GM12892 (cell line): ENCODE measurements at places on chromosomes 4 and X.

DNA sequence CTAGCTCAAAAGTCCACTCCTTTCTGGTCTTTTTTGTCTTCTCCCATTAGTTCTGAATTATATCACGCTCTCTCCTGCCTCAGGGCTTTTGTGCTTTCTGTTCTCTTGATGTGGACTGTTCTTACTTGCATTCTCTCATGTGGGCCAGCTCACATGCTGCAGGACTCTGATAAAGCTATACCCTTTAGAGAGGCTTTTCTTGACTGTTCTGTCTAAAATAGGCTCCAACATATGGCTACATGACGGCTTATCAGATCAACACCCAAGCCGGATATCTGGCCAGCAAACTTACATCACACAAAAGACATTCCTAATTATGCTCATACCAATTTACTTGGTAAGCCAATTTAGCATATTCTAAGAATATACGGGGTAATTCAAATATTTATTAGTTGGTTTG lies 1494.5 kb downstream of the TECRL start:
- no peak for DNase-seq

DNA sequence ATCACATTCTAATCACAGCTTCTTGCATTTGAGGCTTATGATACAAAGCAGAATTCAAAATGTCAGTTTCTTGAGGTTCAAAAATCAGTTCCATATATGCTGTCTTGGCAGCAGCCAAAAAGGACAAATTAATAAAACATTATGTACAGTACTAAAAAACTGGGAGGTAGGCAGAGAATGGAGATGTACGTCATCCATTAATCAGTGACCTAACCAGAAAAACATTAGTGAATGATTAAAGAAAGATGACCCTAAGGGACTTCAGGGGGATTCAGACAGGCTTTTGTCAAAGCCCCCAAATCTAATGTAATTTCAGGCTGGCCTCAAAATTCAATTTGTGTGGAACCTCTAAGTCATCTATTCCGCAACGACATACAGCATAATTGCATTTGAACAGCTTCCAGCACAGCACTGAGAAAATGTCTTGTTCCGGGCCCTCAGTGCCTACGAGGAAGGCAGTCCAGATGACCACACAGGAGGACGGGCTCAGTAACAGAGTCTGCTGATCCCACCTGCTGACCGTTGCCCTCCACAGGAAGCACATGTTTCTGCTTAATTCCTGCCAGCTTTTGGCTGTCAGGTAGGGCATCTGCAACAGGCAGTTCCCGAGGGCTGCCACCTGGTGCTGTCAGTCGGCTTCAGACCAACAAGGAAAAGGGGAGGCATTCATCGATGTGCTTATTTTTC lies 83.8 kb upstream of the HHIP start:
- no peak for DNase-seq

DNA sequence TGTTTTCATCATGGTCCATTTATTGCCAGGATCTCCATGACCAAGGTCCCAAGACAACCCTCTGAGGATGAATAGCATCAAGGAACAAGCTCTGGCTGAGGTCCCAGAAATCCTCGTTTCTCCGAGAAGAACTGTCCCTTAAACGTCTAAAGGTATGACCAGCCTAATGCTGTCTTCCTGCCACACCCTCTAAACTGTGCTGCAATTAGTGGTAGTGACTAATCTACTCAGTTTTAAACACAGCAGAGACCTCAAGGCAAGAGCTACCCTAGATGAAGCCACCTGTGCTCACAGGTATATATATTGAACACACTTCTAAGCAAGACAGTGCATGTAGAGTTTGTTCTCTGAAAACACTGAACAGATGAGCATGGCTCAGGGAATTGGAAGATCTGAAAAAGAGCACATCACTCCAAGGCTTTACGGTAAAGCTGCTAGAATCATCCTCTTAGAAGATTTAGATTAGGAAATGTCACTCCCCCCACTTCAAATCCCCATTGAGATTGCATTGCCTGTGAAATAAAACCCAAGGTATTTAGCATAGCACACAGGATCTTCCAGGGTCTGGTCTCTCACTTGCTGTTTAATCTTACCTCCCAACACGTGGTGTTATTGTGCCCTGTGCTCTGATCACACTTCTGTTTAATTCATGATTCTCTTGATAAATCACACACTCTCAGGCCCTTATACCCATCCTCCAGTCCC lies 173.9 kb upstream of the VCX3A start:
- DNase-seq: no peak

- DNase-seq: no peak
These were observed 207.6 kb upstream of the NR3C2 start for GRCh38 chr4:148649652-148650331.

DNA sequence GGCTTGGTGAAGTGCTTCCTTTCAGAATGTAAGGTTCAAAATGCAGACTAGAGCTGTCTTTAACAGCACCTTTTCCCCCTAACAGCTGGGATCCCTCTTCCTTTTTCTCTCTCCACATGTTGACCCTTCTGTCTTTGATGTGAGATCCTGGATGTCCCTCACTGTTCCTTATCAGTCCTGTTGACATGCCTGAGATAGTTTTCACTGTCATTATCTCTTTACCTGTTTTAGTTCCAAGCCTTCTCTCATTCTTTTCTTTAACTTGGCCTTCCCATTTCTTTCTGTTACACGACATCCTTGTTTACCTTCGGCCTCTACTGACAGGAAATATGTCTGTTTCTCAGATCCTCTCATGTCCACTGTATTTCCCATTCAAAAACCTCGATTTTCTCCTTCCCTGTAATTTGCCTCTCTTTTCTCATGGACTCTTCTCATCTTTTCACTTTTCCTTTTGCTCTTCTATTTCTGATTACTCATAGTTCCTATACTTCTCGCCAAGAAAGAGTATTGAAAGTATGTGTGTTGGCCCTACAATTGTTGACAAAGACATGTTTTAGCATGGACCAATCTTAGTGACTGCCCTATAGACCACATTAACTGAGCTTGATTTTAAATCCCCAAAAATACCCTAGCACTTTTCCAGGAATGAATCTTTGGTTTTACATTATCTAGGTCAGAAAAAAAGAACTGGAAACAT lies 1.2 kb upstream of the SOWAHB start:
- DNase-seq: no peak

- DNase-seq: no peak
These were observed 427.0 kb upstream of the TRAM1L1 start for GRCh38 chr4:117512414-117512813.

DNA sequence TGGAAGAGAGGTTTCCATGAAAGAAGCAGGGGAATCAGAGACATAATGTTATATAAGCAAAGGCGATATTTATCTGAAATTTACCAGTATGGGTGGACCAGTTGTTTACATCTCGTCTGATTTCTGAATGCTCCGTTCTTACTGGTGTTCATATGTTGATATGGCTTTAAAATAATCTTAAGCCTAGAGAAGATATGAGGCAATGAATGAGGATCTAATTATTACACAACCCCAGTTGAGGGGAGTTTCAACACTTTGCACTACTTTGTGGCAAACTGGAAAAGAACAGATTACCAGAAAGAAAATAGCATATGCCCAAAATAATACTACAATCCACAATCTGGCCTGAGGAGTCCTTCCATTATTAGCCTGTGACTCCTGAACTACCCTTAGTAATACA lies 263.3 kb upstream of the MAGEB2 start:
- DNase-seq: no peak

DNA sequence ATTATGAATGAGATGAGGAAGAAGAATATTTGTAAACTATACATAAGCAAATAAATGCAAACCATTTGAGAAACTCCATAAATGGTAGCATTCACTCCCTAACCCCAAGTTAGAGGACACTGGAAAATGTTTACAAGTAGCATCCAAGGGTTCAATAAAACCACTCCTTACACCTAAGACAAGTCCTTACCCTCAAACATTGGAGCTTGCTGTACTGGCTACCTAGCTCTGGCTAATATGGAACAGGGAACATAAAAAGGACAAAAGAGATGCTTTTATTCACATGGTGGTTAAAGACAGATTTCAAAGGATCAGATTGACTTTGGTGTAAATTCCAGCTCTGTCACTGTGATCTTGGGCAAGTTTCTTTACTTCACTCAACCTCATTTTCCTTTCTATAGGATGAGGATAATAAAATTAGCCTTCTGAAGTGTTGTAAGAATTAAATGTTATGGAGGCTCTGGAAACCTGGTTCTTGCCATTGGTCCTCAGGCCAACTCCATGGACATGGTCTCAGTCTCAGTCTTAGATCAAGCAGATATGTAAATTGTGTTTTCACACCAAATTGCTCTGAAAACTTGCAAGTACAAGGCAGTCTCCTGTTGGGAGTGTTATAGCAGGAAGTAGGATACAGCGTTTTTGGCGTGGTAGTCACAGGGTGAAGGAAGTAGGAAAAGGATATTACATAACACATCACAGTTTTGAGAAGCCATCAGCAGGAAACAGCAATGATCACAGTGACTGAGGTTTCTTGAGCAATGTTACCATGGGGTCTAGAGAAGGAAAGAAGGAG lies 3.3 kb downstream of the CXCL1 start:
- DNase-seq: no peak

DNA sequence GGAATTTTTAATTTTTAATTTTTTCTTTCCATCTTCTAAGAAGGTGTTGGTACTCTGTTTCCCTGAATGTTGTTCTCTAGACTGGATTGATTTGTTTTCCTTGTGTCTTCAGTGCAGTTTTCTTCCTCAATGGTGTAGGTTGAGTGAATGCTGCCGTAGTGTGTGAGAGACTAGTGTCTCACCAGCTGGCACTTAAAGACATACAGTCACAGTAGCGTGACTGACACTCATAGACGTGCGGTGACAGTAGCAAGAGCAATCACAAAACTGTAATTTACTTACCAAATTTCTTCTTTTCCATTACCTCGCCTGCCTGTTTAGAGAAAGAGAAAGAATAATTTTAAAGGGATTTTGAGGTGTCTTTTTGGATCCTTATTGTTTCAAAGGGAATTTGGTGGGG lies 21.4 kb upstream of the PGM2 start:
- DNase-seq: no peak

- DNase-seq: no peak
These were observed 178.6 kb downstream of the NAA11 start for GRCh38 chr4:79147251-79147650.

DNA sequence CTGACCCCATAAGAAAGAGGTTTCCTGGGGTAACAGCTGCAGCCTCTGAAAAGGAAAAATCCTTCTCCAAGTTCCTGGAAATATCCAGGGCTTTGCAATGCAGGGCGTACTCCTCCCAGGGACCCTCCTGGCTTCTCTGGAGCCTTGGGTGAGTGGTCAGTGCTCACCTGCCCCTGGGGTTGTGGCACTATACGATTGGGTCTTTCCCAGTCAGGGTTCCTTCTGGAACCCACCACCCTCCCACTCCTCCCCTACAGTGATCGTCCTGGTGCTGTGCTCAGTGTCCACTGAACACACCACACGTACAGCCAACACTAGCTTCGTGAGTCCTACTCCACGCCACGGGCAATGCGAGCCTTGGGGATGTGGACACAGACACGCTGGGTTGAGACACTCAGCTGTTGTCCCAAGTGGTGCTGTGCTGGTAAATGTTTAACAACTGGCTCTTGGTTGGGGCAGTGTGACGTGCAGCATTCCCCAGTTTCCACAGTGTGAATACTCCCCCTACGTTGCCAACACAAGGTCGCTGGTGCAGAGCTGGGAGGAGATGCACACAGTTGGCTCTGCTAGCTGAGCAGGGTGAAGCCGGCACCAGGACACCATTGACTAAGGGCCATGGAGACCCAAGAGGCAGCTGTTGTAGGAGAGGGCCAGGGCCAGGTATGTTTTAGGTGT lies 65.4 kb downstream of the HTRA3 start:
- DNase-seq: no peak

- no peak for DNase-seq
These were observed 619.2 kb downstream of the RAPGEF2 start for GRCh38 chr4:159722052-159722451.

GRCh38 chr4:158299459-158300007 lies 89.2 kb downstream of the TMEM144 start:
- no peak for DNase-seq

DNA sequence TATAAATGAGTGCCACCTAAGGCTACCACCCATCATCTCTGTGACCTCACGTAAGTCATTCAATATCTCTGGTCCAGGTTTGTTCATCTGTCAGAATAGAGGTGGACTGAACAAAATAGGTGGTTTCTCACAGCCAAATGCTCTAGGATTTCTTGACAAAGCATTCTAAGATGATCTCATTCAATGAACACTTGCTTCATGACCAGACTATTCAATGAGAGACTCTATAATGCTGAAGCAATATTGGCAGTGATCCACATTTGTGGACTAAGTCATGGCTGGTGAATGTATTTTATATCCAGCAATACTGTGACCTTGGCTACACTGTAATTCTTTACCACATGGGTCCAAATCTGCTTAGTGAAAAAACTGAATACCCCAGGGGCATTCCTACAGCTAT lies 37.9 kb downstream of the LDB2 start:
- no peak for DNase-seq

- DNase-seq: no peak
These were observed 79.9 kb upstream of the GABRA3 start for GRCh38 chrX:152530967-152531366.

DNA sequence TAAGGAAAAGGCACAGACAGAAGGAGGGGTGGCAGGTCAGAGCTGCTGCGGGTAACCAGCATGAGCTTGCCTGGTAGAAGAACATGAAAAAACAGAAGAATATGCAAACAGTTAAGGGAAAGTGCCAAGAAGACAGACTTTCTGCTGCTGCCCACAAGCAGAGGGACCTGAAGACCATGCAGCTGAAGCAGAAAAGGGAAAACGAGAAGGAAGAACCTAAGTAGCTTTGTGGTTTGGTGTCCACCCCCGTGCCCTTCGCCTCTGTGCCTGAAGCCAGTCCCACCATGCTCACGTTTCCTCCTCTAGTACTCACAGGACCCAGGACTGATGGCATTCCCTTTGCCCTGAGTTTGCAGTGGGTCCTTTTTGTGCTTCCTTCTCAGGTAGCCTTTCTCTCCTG lies 62.8 kb downstream of the UBA6 start:
- no peak for DNase-seq

DNA sequence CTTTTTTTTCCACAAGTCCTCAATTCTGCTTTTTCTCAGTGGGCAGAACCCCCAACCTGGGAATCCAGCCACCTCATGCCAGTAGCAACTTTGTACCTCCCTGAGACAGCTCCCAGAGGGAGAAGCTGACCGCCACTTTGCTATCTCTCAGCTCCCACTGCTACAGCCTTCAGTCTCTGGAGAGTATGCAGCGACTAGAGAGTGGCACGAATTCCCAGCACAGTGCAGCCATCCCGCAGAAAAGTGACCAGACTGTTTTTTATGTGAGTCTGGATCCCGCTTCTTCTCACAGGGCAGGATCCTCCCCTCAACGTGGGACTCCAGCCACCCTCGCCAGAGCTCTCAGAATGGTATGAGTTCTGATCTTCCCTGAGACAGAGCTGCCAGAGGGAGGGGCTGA lies 1234.6 kb downstream of the FAM133A start:
- no peak for DNase-seq

GRCh38 chr4:94870146-94870545 lies 112.4 kb downstream of the BMPR1B start:
- no peak for DNase-seq

- DNase-seq: no peak
These were observed 571.1 kb upstream of the DIPK2B start for GRCh38 chrX:45771560-45772340.

GRCh38 chrX:120087289-120088017 lies 10.0 kb upstream of the RHOXF2B start:
- DNase-seq: no peak

GRCh38 chrX:110226931-110227330 lies 91.0 kb downstream of the AMMECR1 start:
- DNase-seq: no peak

GRCh38 chrX:18966624-18967023 lies 17.3 kb downstream of the PHKA2 start:
- DNase-seq: no peak
